Heart left ventricle (tissue), 16 donors: ENCODE measurements at places on chromosomes 5 and 9.

DNA sequence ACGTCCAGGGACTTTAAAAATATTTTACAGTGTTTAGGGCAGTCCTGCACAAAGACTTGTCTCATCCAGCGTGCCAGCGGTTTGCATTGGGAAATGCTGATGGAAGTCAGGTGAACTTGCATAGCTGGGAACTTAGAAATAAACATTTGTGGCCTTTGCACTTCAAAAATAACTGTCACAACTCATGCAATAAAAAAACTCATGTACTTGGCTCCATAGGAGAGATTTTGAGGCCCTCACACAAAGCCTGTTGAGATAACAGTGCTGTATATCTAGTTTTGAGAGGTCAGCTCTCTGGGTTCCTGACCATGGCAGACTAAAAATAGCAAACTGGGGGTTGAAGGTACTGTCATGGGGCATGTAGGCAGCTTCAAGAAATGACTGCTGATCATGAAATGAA, 5.5 kb downstream of the COMMD10 start:
- DNase-seq: no peak

DNA sequence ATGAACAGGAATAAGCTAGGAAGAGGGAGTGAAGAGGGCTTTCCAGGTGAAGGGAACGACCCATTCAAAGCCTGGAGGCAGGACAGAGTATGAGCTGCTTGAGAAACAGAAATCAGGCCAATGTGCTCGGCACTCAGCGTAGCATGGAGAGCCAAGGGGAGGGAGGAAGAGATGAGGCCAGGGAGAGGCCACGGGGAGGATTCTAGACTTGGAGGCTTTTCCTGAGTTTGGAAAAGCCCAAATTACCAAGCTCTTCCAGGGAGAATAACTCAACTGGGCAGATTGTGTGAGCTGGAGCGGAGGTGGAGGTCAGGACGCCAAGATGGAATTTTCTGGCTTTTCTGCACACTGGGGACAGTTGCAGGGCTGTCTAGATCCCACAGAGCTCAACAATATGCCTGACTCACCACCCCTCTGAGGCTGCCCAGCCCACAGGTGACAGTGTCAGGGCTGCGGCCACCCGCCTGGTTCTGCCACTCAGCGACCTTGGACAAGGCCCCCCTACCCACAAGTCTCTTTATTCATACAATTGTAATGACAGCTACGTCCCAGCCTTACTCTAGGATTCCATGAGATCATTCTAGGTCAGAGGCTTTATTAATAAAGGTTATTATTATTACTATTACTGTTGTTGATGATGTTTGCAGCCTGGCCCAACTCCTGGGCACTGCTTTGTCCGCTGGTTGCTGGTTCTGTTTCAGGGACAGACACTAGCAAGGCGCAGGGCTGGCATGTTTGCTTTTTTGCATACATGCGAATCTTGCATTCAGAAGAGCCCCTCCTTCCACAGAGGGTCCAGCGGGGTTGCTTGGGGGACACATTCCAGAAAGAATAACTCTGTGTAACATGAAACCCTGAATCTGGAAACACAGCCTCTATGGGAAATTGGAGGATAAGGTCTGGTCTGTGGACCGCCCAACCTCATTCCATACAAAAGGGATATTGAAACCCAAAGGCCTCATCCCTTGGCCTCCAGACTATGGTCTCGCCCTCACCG, 9.4 kb upstream of the LMX1B start:
- DNase-seq: no peak

GRCh38 chr5:43034591-43034968, 5.5 kb downstream of the ANXA2R start:
- no peak for DNase-seq

- no peak for DNase-seq
These were observed 23.5 kb downstream of the LMX1B start for GRCh38 chr9:126636983-126637798.

- DNase-seq: no peak
These were observed 99.2 kb downstream of the CRB2 start for GRCh38 chr9:123455187-123455586.

DNA sequence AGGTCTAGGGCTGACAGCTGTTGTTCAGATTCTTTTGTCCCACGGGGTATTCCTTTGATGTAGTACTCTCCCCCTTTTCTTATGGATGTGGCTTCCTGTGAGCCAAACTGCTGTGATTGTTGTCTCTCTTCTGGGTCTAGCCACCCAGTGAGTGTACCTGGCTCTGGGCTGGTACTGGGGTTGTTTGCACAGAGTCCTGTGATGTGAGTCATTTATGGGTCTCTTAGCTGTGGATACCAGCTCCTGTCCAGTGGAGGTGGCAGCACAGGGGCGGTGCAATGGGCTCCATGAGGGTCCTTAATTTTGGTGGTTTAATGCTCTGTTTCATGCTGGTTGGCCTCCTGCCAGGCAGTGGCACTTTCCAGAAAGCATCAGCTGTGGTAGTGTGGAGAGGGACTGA, 161.3 kb downstream of the CAVIN4 start:
- no peak for DNase-seq

GRCh38 chr5:70440-70839, 21.5 kb upstream of the PLEKHG4B start:
- no peak for DNase-seq

DNA sequence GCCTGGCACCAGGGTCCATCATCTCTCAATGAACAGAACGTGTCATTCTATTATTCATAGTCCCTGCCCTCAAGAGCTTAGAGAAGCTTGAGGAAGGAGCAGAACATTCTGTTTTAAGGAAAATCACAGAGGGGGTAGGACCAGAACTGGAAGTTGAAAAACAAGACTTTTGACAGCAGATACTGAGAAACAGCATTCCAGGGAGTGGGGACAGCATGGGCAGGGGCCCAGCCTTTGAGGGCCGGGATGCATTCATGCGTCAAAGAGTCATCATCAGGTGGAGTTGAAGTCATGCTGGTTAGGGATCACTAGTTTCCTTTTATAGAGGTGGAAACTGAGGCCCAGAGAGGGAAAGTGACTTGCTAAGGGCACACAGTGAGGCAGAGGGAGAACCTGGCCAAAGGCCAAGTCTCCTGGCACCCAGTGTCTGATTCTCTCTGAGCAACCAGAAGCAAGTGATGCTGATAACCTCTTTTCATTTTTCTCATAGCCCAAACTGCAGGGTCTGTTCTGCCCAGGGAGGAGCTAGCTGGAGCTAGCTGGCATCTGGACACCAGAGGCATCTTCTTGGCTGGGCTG, 41.5 kb upstream of the STXBP1 start:
- DNase-seq: no peak

DNA sequence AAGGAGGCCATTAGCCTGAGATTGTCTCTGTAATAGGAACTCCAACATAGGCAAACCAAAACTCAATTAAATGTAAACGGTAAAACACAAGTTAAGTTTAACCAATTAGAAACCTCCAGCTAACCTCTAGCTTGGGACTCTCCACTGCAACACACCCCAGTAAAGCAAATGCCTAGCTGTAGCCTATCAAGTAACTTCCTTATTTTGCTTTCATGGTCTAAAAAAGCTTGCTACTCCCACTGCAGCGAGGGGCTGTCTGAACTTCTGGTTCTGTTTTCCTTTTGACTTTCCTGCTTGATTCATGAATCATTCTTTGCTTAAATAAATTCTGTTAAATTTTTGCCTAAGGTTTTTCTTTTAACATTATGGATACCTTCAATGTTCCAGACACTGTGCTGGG, 24.4 kb upstream of the C5orf46 start:
- no peak for DNase-seq

GRCh38 chr5:176824604-176825003, 14.2 kb downstream of the UNC5A start:
- DNase-seq: no peak

DNA sequence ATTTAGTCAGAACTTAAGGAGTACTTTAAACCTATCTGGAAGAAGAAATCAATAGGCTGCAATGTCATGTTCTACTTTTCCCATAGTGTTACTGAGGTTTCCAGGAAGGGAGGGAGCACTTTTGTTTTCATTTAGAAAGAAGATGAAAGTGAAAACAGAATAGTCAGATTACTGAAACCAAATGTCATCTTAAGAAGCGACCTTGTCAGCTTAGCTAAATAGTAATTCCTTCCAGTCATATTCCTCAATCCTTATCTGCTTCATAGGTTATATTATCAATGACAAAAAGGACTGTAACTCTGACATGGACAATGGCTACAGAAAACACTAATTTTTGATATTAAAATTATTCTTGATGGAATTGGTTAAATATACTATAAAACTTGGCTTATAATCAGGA, 27.7 kb downstream of the SAR1B start:
- DNase-seq: no peak

GRCh38 chr5:164336276-164336675, 830.9 kb downstream of the MAT2B start:
- no peak for DNase-seq

GRCh38 chr9:82346040-82346439, 357.5 kb downstream of the SPATA31D1 start:
- DNase-seq: no peak

GRCh38 chr5:168086104-168086610, 205.3 kb upstream of the WWC1 start:
- DNase-seq: no peak

- DNase-seq: no peak
These were observed 87.9 kb downstream of the CEMIP2 start for GRCh38 chr9:71680189-71680980.

DNA sequence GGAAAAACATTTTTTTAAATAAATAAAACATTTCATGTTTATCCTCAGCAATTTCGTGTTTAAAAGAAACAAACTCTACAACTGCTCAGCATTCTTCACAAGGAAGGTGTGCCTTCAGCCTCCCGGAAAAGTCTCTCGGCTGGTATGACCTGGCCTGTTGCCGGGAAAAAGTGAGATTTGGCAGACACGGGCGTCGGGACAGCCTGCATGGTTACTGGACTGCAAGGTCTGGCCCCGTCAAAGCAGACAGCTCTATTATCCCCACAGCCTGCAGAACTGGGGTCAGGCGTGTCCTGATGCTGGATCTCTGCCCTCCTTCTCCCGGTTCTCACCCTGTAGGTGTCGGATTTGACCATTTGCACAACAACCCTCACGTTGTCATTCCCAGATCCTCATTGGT, 120.3 kb upstream of the SPATA31C2 start:
- DNase-seq: peak; percentile 78

DNA sequence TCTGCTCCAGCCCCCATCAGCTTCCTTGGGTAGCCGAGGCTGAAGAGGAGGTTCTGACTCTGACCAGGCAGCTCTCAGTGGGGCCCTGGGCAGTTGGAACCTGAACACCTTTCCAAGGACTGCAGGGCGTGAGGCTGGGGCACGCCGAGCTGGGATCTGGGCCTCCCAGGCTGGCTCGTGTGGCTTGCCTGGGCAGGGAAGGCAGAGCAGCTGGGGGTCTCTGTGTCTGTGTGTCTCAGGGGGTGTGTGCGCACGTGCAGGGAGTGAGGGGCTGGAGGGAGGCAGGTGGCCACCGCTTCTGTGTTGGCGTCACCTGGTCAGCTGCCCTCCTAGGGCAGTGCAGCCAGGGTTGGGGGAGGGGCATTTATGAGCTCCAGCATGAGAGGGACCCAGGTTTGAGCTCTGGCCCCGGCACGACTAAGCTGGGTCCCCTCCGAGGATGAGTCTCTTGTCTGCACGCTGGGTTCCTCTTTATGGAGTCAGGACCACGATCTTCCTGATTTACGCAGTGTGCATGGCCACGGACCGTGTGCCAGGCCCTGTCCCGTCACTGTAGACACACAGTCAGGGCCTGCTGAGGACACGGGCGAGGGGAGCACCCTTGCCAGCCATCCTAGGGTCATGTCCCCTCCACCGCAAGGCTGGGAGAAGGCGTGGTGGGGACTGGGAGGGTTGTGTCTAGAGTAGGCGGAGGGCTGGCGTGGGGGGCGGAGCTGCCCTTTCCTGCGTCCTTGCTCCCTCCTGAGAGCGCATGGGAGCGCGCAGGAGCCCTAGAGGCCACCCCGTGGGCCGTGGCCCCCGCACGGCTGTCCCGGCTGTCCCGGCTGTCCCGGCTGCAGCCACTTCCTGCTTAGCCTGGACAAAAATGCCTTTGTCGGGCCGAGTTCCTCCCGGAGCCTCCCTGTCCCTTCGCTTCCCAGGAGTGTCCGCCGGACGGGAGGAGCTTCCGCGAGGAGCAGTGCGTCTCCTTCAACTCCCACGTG, 4.6 kb downstream of the ADAMTSL2 start:
- peak; percentile 86 for DNase-seq

DNA sequence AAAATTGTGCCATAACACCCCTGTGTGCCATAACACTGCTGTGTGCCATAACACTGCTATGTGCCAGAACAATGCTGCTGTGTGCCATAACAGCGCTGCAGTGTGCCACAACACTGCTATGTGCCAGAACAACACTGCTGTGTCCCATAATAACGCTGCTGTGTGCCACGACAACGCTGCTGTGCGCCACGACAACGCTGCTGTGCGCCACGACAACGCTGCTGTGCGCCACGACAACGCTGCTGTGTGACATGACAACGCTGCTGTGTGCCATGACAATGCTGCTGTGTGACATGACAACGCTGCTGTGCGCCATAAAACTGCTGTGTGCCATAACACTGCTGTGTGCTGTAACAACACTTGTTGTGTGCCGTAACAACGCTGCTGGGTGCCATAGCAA, 25.9 kb downstream of the CFAP90 start:
- no peak for DNase-seq

- DNase-seq: no peak
These were observed 330.7 kb upstream of the DAB2 start for GRCh38 chr5:39755452-39755851.

GRCh38 chr5:24633715-24634325, 11.0 kb downstream of the CDH10 start:
- DNase-seq: no peak

- DNase-seq: no peak
These were observed 82.6 kb downstream of the DOCK2 start for GRCh38 chr5:169719360-169720314.

DNA sequence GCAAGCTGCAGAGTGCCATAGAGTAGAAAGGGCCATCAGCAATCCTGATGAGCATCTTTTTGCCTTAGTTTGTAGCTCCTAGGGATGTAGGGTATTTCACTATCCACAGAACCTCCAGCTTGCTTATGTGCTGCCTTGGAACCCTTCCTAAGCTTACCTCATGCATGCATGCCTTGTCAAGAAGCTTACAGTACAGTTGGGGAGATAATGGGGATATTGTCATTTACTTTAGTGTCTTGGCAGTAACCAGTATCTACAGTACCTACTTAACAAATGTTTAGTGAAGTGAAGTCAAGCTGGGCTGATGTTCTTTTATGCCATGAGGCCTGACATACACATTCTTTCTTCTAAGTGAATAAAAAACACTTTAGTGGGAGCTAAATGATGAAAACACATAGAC, 164.6 kb upstream of the PPP1R2B start:
- DNase-seq: no peak

GRCh38 chr5:112634166-112634565, 103.5 kb upstream of the APC start:
- DNase-seq: no peak

- peak; percentile 90 for DNase-seq
These were observed 8.8 kb upstream of the TRAF1 start for GRCh38 chr9:120935383-120935857.
